ENCODE measurements at places on chromosomes 1 and 21.
A peak's percentile ranks its signal among the peaks of the same experiment; 100 is the strongest.

GRCh38 chr1:221284028-221284427 lies 404.8 kb downstream of the HLX start:
- DNase-seq: no peak

- DNase-seq: no peak
These were observed 107.4 kb downstream of the SLC45A1 start for GRCh38 chr1:8425150-8425780.

GRCh38 chr21:44533891-44534627 lies 5.9 kb downstream of the KRTAP10-1 start:
- DNase-seq: no peak

DNA sequence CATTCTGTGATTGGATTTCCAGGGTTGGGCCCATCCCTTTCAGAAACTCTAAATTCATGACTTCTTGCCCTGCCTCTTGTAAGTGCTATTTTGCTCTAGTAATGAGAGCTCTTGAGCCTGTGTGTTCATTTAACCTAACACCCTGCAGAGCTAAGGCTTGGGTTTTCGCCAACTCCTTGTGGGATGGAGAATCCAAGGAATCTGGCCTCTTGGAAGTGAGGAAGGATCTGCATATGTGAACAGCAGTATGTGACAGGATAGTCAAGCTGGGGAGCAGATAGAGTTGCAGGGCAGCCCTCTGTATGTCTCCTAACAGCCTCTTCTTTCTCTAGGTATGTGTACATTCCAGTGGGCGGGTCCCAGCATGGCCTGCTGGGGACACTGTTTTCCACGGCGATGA lies 258.9 kb downstream of the HHAT start:
- no peak for DNase-seq

GRCh38 chr1:151485685-151486255 lies 25.4 kb upstream of the CGN start:
- DNase-seq: peak; percentile 75

DNA sequence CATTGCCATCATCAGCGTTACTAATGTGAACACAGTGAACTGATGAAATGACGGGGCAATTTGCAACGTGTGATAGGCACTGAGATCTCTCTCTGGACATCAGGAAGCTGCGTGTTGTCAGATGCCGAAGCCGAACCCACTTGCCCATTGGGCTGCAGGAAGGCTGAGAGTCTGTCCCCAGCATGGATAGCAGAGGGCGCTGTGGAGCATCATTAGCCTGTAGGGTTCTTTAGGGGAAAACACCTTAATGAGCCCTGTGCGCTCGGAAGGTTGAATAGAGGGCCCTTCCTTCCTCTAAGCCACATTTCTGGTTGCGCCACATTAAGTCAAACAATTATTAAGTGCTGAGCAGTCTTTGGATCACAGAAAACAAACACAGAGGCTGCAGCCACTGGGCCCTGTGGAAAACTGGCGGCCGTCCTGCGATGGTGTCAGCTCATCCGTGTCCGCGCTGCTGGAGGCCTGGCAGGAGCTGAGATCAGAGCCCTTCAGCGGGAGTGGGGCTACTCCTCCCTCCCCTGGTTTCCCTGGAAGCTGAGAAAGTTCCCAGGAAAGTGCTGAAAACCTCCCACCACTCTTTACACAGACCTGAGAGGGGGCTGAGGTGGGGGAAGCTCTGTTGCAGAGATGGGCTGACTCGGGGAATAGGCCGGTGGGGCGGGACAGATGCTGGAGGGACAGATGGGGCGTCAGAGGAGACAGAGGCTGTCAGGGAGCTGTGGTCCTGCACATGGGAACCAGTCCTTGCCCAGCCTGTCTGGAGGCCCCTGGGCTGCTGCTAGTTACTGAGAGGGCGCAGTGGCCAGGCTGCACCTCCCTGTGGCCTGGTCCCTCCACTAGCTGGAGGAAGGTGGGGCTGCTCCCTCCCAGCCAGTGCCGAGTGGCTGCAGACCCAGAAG lies 12.7 kb downstream of the TFF2 start:
- DNase-seq: peak; percentile 47

DNA sequence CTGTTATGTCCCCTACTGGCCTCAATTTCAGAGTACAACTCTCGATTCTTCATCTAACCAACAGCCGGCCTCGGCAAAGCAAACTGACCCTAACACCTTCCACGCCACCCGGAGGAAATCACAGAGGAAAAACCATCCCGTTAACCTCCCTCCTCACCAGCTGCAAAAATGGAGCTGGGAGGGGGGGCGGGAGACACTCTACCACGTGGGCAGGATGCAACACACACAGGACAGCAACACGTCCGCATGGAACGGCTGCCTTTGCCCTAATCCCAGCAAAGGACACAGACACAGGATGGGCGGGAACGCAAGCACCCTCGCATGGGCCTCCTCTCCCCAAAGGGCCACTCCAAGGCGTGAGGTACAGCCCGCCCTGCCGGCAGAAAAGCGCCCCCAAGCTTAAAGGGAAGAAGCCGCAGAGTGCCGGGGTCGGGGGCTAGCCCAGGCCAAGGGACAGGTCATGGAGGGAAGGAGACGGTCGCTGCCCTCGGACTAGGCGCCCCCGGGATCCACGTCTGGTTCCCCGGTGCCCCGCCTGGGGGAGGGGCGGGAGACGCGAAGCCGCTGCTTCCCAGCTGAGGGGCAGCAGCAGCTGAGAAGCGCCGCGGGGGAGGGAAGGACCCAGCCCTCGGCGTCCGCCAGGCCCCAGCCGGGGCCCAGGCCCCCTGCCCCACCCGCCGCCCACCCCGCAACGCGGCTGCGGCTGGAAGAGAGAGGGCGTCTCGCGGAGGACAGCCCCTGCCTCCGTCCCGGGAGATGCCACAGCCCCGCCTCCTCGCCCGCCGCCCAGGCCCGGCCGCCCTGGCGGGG lies 590 bp downstream of the FOXJ3 start:
- peak; percentile 52 for DNase-seq

GRCh38 chr1:200793677-200794076 lies 55.0 kb downstream of the CAMSAP2 start:
- no peak for DNase-seq

- no peak for DNase-seq
These were observed 99.5 kb upstream of the ZNF644 start for GRCh38 chr1:91121366-91121765.

DNA sequence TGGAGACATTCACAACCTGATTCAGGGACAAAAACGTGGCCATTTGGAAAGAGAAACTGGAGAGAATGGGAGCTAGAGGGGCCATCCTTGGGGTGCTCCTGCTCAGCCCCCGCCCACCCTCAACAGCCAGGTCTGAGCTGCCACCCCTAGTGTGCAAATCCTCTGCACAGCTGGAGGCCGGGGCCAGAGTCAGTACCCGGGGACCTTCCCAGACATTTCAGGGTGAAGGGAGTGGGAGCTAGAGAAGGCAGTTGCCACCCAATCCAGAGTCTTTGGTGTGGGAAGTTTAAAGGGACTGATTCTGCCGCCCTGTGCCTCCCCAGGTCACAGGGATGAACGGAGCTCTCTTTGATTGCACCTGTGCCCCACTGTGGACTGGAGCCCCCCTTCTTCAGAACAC lies 397.4 kb downstream of the MATN1 start:
- no peak for DNase-seq

- no peak for DNase-seq
These were observed 10.2 kb downstream of the USP16 start for GRCh38 chr21:29034678-29035077.

DNA sequence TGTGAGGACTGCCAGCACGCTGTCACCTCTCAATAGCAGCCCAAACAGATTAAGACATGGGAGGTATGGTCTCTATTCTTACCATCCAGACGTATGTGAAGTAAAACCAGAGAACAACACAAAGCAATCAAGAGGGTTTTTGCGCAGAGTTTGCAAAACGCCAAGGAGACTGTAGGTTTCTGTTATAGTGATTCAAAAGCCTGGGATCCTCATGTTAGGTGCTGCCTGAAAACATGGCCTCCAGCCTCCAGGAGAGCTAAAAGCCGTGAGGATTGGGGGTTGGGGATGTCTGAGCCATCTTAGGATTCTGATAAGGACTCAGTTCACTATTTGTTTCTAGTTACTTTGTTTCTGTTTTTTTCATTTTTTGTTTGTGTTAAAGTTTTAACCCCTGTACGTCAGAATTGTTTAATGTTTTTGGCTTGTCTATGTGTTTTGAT lies 4.2 kb upstream of the CCT8 start:
- no peak for DNase-seq

DNA sequence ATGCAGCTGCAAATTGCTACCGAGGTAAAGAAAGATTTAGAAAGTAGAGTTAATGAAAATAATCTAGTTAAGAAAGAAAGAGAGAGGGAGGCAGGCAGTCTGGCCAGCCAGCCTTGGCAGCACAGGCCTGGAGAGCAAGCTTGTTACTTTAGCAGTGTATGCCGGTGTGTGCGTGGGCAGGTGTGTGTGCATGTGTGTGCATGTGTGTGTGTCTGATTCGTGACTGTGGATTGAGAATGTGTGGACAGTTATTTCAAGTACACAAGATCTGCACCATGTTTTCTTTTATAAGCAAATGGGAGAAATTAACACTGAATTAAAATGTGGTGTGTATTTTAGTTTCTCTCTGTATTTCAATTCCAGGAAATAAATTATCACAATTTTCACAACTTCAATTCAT lies 211.6 kb downstream of the DSCAM start:
- DNase-seq: no peak

GRCh38 chr1:18233176-18233864 lies 125.7 kb downstream of the IGSF21 start:
- DNase-seq: no peak

DNA sequence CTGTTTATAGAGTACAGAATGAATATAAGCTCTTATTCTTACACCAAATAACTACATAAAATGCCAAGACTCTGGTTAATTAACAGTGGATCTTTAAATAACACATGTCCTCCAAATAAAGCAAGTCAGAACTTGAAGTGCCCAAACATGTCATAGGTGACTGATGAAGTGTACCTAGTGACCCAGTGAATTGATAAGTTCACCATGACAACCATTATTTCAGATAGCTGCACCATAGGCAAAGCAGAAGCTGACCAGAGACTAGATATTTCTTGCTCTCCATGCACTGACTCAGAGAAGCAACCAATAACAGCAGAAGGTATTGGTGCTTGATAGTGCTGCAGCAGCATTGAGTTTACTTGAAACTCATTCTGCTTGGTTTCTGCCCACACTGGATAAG lies 192.1 kb downstream of the DUSP10 start:
- DNase-seq: no peak

- DNase-seq: no peak
These were observed 14.7 kb downstream of the RHEX start for GRCh38 chr1:206067486-206068227.

DNA sequence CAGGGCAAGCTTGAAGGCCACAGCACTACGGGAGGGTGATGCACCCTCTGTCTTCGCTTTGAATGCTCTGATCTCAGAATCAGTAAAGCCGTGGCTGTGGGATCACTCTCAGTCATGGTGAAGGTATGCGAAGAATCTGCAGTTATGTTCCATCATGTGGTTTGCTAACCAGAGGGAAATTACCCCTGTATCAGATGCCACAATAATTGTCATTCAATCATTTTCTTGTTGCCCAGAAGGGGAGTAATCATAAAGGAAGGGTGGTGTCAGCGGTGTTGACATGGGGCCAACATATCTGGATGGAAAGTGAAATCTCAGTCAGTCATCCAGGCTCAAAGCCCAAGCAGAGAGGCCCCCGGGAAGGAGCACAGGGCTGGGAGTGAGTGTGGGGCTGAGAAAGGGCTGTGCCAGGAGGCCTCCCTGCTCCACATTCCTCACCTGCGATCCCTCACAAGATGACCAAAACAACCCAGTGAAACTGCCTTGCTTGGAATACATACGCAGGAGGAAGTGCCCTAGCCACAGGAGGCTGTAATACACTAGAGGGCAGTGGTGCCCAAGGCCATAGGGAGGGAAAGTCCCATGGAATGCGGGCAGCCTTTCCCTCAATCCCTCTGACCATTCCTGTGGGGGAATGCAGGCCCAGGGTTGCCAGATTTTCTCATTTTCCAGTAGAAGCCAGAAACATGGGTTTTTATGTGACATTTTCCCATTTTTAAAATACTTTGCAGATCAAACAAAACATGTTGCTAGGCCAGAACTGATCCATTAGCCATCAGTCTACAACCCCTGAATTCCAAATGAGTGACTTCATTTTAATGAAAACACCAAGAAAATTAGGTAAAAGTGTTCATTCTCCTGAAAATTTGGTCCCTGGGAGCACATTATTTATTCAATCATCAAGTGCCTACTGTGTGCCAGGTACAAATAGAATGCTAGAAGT lies 95.7 kb upstream of the VANGL1 start:
- peak; percentile 77 for DNase-seq

DNA sequence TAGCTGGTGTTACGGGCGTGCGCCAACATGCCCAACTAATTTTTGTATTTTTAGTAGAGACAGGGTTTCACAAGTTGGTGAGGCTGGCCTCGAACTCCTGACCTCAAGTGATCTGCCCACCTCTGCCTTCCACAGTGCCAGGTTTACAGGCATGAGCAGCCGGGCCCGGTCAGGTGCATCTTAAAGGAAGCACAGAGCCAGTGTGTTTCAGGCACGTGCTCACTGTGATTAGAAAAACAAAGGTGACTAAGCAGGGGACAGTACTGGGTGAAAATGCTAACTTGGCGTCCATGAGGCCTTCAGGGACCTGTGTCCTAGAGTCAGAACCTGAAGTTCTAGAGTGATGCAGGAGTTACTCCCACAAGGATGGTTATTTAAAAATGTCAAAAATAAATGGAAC lies 60.0 kb upstream of the GJA8 start:
- DNase-seq: no peak

DNA sequence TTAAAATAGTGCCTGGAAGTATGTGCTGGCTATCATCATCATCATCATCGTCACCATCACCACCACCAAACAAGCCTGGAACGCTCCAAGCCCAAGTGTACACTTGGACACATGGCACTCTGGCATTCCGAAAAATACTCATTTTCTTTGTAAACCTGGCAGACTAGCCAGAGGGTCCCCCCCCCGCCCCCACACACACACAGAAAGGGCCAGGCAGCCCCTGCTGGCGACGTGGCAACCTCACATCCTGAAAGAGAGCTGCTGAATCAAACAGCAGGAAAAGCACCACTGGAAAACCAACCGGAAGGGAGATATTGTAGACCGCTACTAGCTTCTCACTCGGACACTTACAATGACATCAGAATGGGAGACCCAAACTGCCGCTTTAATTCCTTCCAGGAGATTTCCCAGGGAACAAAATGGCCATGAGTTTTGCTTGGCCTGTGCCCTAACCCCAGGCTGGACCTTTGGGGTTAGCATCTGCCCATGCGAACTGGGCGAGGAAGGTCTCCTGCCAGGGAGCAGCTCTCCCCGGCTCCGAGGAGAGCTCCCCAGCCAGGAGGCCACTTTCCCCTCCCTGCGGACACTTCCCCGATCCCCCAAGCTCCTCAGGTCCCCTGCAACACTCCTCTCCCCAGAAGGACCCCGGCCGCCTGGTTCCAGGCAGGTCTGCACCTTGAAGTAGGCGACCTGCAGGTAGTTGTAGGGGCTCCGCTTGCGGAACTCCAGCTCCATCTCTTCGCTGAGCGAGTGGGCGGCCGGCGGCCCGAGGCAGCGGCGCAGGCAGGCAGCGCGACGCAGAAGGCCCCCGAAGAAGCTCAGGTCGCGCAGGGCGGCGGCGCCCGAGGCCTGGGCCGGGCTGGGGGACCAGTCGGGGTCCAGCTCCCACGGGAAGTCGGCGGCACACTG lies 742 bp downstream of the P3H1 start:
- DNase-seq: peak; percentile 78

- no peak for DNase-seq
These were observed 16.5 kb downstream of the TNFRSF1B start for GRCh38 chr1:12183095-12183794.
